ENCODE measurements at places on chromosomes 16 and 17.

GRCh38 chr16:61409604-61410003 is 626.6 kb downstream of the CDH8 start:
- DNase-seq, result no peak

DNA sequence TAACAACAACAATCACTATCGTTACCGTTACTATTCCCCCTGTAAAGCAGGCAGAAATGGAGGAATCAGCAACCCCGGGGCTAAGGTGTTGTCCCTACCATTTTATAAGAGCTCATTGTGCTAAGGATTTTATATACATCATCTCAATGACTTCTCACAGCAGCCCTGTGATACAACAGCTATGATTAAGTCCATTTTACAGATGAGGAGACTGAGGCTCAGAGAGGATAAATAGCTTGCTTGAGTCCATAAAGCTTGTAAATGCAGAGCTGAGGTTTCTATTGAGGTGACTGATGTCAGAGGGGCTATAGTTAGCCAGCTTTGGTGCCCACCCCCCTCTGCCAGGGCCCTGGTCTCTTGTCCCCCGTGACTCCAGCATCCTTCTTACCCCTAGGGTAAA is 16.7 kb upstream of the PDK2 start:
- no peak for DNase-seq

DNA sequence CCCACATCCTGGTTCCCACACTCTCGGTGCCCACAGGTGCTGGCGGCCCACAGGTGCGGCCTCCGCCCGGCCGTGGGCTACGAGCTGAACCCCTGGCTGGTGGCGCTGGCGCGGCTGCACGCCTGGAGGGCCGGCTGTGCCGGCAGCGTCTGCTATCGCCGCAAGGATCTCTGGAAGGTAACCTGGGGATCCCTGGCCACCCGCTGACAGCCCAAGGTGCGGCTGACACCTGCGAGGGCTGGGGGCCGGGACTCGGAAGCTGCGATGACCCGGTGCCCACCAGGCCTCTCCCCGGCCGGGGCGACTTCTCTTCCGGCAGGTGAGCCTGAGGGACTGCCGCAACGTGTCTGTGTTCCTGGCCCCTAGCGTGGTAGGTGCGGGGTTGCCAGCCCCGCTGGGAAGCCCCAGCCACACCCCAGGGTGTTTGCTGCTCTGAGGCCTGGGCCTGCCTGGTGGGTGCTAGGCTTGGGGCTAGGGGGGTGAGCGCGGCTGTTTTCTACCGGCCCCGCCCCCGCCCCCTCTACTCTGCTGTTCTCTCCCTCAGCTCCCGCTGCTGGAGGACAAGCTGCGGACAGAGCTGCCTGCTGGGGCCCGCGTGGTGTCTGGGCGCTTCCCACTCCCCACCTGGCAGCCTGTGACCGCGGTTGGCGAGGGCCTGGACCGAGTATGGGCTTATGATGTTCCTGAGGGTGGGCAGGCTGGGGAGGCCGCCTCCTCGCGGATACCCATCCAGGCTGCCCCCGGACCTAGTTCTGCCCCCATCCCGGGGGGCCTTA is 1.0 kb downstream of the ANTKMT start:
- DNase-seq, result no peak

DNA sequence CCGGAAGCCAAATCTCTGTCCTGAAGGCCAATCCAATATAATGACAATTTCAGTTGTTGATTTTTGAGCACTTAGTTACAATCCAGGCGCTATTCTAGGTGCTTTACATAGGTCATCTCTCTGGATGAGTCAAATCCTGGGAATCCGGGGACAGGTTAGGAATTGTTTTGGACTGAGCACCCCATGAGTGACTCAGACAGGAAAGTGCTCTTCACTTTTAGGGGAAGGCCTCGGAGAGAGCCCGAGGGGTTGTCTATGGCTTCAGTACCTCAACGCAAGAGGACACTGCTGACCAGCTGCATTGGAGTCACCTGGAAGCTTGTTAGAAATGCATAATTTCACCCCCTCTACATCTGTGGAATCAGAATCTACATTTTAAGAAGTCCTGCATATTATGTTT is 108.8 kb downstream of the IRX5 start:
- DNase-seq, result no peak

DNA sequence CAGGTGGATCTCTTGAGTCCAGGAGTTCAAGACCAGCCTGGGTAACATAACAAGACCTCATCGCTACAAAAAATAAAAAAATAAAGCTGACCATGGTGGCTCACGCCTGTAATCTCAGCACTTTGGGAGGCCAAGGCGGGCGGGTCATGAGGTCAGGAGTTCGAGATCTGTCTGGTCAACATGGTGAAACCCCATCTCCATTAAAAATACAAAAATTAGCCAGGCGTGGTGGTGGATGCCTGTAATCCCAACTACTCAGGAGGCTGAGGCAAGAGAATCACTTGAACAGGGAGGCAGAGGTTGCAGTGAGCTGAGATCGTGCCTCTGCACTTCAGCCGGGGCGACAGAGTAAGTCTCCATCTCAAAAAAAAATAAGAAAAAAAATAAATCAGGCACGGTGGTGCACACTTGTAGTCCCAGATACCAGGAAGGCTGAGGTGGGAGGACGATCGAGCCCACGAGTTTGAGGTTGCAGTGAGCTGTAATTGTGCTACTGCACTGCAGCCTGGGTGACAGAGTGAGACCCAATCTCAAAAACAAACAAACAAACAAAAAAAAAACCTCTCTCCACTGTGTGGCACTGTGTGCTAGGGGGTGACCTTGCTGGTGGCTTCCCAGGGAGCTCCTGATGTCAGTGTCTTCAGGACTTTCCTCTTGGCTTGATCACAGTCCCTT is 19.8 kb upstream of the MAPK3 start:
- DNase-seq, result no peak

DNA sequence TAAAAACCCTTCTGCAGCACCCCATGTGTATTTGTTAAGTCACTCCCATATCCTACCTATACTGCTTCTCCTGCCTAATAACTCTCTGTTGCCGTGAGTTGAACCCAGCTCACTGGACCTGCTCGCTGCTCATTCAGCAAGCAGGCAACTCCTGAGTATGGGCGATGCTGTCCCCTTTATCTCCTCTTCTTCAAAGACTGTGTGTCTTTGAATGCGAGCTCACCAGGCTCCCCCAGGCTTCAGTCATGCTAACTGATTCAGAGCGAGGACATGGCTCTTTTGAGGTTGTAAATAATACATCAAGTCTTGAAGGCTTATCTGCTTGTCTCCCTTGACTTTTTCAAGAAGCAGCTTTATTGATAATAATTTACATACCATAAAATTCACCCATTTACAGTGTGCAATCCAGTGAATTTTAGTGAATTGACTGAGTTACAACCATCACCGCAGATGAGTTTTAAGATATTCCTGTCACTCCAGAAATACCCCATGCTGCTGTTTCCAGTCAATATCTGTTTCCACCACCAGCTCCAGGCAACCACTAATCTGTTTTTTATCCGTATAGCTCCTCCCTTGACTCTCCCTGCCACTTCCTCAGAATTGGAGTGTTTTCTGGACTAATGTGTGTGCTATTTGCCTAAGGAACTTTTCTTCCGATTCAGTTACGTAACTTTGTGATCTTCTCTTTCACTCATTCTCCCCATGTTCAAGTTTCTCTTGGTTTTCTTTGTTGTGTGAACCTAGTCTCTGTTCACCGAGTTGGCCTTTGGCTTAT is 132.2 kb downstream of the SPECC1 start:
- DNase-seq, result no peak

GRCh38 chr16:87765473-87765775 is 362 bp downstream of the KLHDC4 start:
- DNase-seq, result peak; percentile 56

GRCh38 chr16:23334457-23334853 is 32.4 kb downstream of the SCNN1B start:
- DNase-seq, result no peak

DNA sequence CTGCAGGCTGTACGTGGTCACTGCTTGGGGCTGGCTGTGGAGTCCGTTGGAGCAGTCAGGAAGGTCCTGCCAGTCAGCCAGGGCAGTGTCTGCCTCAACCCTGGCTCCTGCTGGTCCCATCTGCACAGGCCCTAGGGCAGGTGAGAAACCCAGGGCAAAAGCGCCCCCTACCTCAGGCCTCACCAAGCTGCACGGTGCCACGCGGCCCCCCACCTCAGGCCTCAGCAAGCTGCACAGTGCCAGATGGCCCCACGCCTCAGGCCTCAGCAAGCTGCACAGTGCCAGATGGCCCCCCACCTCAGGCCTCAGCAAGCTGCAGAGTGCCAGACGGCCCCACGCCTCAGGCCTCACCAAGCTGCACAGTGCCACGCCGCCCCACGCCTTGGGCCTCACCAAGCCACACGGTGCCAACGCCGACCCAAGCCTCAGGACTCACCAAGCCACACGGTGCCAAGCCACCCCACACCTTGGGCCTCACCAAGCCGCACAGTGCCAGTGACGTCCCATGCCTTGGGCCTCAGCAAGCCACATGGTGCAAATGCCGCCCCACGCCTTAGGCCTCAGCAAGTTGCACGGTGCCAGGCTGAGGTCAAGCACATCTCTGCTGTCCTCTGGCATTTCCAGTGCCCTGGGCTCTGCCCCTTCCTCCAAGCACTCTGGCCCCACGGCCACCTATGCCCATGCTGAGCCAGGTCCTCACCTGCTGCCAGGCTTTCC is 5.5 kb downstream of the TMEM204 start:
- no peak for DNase-seq

DNA sequence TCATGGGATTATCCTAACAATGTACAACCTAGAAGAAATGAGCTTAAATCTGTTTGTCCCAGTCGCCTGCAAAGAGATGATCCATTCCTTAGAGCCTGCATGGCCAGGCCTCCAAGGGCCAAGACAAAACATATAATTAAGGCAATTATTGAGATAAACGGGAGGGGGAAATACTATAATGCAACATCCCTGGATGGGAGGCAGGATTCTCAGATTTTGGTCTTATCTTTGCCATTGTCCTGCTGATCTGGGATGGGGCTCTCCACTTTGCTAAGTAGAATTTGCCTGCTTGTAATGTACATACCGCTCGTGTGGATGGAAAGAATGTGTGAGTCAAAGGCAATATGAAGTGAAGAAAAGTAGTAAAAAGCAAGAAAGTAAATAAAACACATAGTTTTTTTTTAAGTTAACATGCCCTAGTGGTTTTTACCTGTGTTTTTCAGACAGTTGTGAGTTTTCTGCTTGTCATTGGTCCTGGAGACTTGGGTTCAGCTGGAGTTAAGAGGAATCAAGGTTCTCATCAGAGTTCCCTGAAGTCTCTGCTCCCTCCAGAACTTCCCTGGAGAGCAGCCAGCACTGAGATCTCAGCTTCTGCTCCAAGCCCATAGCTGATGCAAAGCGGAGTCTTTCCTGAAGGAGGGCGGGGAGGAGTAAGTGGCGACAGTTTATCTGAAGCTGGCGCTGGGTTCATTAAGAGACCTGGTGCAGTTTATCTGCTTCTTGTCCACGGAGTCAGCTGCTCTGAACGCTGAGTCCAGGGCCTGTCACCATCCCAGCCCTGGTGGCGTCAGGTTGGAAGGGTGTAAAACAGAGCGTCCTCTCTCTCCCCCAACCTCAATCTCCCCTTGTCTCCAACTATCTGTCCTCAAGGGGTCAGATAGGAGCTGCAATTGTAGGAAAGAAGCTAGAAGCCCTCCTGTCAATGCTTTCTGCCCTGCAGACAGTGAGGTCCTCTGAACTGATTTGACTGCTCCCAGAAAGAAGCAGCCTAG is 30.1 kb downstream of the HOXB1 start:
- DNase-seq, result no peak

DNA sequence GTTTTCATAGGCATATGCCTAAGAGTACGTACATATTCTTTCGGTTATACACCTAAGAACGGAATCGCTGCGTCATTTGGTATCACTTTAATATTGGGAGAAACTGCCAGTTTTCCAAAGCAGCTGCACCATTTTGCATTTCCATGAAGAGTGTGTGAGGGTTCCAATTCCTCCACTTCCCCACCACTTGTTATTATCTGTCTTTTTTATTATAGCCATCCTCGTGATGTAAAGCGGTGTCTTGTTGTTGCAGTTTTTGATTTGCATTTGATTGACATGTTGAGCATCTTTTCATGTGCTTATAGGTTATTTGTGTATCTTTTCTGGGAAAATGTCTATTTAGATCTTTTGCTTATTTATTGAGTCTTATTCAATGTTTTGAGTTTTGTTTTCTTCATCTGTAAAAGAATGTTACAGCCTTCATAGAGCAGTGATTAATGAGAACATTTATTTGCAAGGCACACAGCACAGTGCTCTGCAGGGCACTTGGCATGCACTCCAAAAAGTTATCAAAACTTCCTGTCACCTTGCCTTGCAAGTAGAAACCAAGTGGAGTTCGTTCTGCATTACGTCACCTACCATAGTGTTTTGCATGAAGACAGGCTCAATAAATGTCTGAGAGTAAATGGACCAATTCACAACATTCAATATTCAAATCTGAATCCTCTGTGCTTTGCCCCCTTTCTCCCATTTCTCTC is 26.6 kb upstream of the ST6GALNAC1 start:
- no peak for DNase-seq

DNA sequence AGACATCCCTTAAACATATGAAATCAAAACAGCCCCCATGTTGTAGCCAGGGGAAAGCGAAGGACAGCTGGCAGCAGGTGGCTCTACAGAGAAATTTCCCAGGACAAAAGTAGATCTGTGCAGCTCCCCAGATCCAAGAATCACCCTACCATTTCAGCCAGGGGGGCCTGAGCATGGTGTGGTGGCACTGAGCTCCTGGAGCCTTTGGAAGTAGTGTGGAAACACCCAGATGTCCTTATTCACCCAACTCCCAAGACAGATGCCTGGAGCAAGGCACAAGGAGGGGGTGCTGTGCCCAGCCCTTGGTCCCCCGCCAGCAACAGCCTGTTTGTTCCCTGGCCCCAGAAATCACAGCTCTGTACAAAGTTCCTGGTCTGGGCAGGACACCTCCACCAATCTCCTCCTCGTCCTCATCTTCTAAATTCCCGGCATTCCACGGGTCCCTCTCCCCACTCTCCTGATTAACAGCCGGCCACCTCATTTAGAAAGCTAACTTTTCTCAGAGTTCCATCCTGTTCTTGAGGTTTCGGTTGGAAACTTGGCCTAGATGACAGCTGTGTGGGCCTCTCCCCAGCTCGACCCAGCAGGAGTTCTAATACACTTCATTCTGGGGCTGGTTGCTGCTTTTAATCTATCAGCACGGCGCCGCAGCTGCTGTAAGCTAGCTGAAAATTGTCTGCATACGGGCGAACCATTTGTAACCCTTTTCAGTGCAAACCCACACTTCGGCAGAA is 191.1 kb downstream of the C16orf78 start:
- DNase-seq, result no peak

All from activated T-cell treated with anti-CD3 and anti-CD28 coated beads, Interleukin-2, amount 50 U/mL, for 4 hours (primary cell).